ENCODE measurements at places on chromosomes 6 and 20.

GRCh38 chr6:137769797-137770362, 97.2 kb upstream of the TNFAIP3 start:
- no peak overlapping the region for H3K27ac ChIP-seq
- peaks cover 6% of the 10 kb centered on the region for H3K36me3 ChIP-seq
- H3K4me3 ChIP-seq, result no peak overlapping the region
- peaks cover 15% of the 10 kb centered on the region for H3K4me1 ChIP-seq
- no peak for DNase-seq
- H3K27me3 ChIP-seq, result no peaks in the 10 kb centered on the region

DNA sequence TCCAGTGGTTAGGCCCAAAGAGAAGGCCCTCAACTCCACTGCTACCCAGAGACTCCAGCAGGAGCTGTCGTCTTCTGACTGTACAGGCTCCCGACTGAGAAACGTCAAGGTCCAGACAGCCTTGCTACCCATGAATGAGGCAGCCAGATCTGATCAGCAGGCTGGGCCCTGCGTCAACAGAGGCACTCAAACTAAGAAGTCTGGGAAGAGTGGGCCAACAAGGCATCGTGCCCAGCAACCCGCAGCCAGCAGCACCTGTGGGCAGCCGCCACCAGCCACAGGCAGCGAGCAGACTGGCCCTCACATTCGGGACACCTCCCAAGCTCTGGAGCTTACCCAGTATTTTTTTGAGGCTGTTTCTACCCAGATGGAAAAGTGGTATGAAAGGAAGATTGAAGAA, 8.1 kb downstream of the LYRM2 start:
- no peak overlapping the region for H3K4me3 ChIP-seq
- peaks cover 6% of the 10 kb centered on the region for H3K36me3 ChIP-seq
- no peak overlapping the region for H3K27ac ChIP-seq
- H3K4me1 ChIP-seq, result no peaks in the 10 kb centered on the region
- no peak for DNase-seq
- H3K27me3 ChIP-seq, result no peaks in the 10 kb centered on the region

GRCh38 chr6:41644297-41644879, 6.1 kb downstream of the MDFI start:
- peaks cover 36% of the 10 kb centered on the region for H3K27me3 ChIP-seq
- no peaks in the 10 kb centered on the region for H3K4me1 ChIP-seq
- H3K4me3 ChIP-seq, result no peak overlapping the region

- H3K27ac ChIP-seq, result peak overlapping the region; percentile 84
- peak overlapping the region; percentile 82 for H3K4me3 ChIP-seq
- peak; percentile 44 for DNase-seq
- H3K4me1 ChIP-seq, result peaks cover 55% of the 10 kb centered on the region
- peaks cover 3% of the 10 kb centered on the region for H3K27me3 ChIP-seq
- peaks cover 25% of the 10 kb centered on the region for H3K36me3 ChIP-seq
Observed at GRCh38 chr6:33207552-33208090, 679 bp upstream of the RING1 start.

DNA sequence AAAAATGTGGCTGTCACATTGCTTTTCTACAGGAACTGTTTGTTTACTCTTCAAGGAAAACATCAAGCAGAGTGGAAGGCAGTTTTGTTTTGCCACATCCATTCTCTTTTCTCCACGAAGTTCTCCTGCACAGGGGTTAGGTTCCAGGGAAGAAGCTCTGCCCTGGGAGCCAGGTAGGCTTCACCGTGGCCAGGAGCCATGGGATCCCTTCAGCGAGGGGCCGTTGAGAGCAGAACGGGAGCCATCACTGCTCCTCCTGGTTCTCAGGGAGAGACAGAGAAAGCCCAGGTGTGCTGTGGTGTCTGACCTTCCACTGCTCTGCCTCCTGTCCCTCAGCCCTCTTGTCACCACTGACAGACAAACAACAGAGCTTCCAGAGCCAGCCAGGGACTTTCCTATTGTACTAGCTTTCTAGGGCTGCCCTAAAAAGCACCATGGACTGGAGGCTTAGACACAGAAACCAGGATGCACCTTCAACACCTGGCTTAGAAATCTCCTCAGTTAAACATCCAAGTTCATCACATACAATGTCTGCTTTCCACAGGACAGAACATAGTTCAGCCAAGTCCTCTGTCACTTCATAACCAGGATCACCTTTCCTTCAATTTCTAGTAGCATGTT, 75.6 kb upstream of the SLC22A23 start:
- H3K36me3 ChIP-seq, result no peaks in the 10 kb centered on the region
- DNase-seq, result no peak
- no peak overlapping the region for H3K4me3 ChIP-seq
- no peaks in the 10 kb centered on the region for H3K4me1 ChIP-seq

DNA sequence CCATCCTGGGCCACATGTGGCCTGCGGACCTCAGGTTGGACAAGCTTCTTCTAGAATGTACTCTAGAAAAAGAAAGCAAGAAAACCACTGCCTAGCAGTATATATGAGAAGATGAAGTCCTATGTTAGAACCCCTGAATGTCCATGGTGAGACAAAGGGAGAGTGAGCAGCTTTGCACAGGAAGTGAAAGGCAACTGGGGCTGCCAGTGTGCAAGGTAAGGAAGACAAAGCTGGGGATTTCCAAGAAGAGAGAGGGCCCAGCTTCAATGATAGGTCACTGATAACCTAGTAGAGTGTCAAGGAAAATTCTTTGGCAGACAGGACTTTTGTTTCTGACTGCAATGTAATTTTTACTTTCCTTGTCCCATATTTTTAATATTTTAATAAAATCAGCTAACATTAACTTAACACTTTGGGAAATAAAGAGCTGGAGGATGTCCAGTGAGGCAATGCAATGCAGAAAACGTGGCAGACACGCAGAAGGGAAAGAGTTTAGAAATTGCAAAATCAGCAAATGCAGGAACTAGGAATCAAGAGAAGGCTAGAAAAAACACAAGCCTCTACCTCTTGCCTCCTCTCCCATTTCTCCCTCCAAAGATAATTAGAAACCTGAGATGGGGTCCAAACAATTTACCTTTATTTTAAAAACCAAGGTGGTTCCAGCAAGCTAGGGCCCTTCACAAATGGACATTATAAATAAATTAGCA, 47.4 kb downstream of the CYP39A1 start:
- H3K4me3 ChIP-seq, result no peak overlapping the region
- H3K36me3 ChIP-seq, result no peaks in the 10 kb centered on the region
- DNase-seq, result no peak
- peaks cover 15% of the 10 kb centered on the region for H3K27me3 ChIP-seq
- peaks cover 3% of the 10 kb centered on the region for H3K4me1 ChIP-seq
- no peak overlapping the region for H3K27ac ChIP-seq

GRCh38 chr6:106082735-106083398, 3.3 kb upstream of the PRDM1 start:
- peaks cover 39% of the 10 kb centered on the region for H3K4me1 ChIP-seq
- H3K4me3 ChIP-seq, result no peak overlapping the region
- H3K36me3 ChIP-seq, result peaks cover 19% of the 10 kb centered on the region
- H3K27me3 ChIP-seq, result peaks cover 2% of the 10 kb centered on the region
